ENCODE measurements at places on chromosomes 6 and 20.

DNA sequence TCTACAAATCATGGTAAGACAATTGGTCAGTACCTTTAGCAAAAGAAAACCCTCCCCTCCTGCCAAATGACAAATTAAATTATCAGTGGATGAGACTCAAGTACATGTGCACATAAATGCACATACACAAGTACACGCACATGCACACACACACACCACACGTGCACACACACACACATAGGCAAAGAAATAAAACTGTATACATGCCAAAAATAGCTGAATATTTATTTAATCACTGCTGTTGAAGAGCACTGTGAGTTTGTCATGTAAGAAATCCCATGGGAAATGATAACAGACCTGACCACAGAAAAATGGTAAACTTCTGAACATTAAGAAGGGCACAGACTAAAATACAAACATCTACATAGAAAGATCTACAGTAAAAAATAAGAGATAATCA, 46.6 kb upstream of the TNFAIP3 start:
- no peak for DNase-seq

DNA sequence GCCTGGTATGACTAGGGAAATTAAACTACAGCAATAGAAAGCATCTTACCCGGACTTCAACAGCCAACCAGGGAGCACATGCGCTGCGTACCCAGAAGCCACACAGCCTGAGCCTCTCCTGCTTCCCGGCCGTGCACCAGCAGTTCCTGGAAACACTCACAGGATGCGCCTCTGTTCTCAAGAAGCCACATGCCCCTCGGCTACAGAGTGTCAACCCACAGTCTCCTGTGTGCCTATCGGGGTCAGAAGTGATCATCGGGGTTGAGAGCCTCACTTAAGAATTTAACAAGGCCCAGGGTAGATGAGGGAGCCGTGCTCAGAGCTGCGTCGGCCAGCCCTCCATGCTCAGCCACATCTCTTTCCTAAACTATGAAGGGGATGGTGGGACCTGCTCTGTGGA, 147.2 kb upstream of the GGTLC1 start:
- no peak for DNase-seq

GRCh38 chr6:78400076-78400475, 467.3 kb upstream of the IRAK1BP1 start:
- no peak for DNase-seq

DNA sequence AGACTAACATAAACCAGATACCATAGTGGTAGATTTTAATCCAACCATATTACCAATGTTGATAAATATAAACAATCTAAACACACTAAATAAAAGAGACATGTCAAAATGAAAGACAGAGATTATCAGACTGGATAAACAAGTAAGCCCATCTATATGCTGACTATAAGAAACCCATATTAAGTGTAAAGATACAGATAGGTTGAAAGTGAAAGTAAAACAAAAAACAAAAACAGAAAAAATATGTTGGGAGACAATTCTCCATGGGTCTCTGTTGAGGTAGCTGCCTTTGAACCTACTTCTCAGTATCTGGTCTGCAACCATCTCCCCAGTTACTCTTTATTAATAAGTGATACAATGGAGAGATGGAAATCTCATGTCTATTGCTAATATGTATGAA, 21.2 kb downstream of the REV3L start:
- DNase-seq = no peak

GRCh38 chr6:120348926-120349325, 985.4 kb downstream of the TBC1D32 start:
- no peak for DNase-seq

- no peak for DNase-seq
Measured at GRCh38 chr6:40982917-40983316, 56.1 kb downstream of the UNC5CL start.

Data from esophagus squamous epithelium (tissue), 5 donors.